ENCODE measurements at places on chromosomes 6 and 20.
A peak's percentile ranks its signal among the peaks of the same experiment; 100 is the strongest.

- no peak for DNase-seq
Observed at GRCh38 chr20:16708602-16709001, 21.2 kb upstream of the SNRPB2 start.

DNA sequence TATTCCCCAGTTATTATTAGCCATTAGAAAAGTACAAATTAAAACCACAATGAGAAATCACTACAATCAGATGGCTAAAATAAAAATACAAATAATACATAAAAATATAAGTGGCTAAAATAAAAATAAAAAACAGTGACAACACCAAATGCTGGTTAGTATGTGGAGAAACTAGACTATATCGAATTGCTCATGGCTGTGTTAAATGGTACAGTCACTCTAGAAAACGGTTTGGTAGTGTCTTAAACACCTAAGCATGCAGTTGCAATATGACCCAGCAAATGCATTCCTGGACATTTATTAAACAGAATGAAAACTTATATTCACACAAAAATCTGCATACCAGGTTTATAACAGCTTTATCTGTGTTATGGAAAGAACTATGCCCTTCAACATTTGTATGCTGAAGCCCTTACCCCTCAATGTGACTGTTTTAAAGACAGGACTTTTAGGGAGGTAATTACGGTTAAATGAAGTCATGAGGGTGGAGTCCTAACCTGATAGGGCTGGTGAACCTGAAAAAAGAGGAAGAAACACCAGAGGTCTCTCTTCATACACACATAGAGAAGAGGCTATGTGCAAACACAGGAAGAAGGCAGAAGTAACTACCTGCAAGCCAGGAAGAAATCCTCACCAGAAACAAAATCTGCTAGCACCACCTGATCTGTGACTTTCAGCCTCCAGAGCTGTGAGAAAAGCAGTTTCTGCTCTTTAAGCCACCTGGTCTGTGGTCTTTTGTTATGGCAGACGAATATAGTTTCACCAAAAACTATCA lies 84.9 kb downstream of the ASCC3 start:
- no peak for DNase-seq

DNA sequence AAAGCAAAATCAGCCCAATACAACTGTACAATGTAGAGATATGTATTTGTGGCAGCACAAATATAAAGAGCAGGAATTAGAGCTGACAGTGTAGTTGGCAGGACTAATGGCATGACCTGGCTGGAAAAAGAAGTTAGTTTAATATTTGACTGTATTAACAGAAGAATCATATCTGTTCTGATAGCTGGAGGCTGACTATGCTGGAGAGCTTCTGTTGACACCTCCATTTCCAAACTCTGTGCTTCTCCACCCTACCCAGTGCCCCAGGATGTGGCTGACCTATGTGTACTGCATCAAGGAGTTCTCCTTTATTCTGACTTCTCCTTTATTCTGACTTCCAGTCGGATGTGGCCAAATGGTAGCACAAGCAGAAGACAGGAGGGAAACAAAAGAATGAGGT lies 299.3 kb downstream of the PKHD1 start:
- DNase-seq, result no peak

- no peak for DNase-seq
Observed at GRCh38 chr20:15251171-15251570, 913.8 kb upstream of the FLRT3 start.

- DNase-seq, result peak; percentile 50
Observed at GRCh38 chr20:63626424-63627128, at the start of gene GMEB2. TSS of gene GMEB2 (minus strand) at chr20:63627101. CDS start at chr20:63619397, 7,704 bp downstream.

- DNase-seq, result no peak
Observed at GRCh38 chr6:121441477-121441876, 6.0 kb downstream of the GJA1 start.

Data from stimulated activated CD4-positive, alpha-beta T cell treated with anti-CD3 and anti-CD28 coated beads, Interleukin-15, amount 100 ng/mL, for 1 hour (primary cell).